Stimulated activated naive CD8-positive, alpha-beta T cell treated with anti-CD3 and anti-CD28 coated beads, Interleukin-15, amount 100 ng/mL, for 72 hours (primary cell): ENCODE measurements at places on chromosomes 6 and 20.
A peak's percentile ranks its signal among the peaks of the same experiment; 100 is the strongest.

GRCh38 chr20:62065674-62066338 is at the start of gene TAF4:
Gene TAF4 (minus strand): TSS chr20:62065881. CDS start chr20:62065810, 71 bp downstream.
- DNase-seq: peak; percentile 81

DNA sequence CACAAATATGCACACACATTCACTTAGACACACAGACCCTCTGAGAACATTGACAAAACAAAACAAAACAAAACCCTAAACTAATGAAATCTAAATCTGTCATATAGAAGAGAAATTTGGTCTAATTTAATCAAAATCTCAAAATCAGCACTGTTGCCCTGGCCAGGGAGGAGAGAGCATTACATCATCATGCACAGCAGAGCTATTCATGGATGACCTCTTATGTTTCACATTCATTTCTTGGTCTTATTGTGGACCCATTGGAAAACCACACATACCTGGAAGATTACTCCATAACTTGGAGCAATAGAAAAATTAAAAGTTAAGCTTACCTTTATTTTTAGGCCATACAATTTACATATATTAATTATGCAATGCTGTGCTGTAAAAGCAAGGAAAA is 1223.6 kb upstream of the GJE1 start:
- DNase-seq: no peak

- DNase-seq: no peak
Observed at GRCh38 chr6:2658788-2659187, 91.9 kb downstream of the MYLK4 start.

DNA sequence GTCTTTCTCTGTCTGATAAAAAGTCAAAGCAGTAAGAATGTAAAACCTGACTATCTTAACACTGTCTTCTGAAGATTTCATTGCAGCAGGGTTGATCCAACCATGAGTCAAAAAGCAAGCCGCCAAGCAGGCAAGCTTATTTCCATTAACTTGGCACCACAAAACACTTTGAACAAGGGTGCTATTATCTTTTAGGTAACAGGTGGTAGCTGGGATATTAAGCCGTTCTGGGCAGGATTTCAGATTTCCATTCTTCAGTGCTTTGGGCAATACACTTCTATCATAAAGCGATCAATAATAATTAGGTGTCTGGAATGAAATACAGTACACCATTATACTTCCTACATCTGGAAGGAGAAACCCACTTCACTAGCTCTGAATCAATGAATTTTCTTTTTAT is 181.9 kb downstream of the TBC1D7 start:
- no peak for DNase-seq

GRCh38 chr20:54933212-54933904 is 458.0 kb downstream of the DOK5 start:
- DNase-seq: no peak

DNA sequence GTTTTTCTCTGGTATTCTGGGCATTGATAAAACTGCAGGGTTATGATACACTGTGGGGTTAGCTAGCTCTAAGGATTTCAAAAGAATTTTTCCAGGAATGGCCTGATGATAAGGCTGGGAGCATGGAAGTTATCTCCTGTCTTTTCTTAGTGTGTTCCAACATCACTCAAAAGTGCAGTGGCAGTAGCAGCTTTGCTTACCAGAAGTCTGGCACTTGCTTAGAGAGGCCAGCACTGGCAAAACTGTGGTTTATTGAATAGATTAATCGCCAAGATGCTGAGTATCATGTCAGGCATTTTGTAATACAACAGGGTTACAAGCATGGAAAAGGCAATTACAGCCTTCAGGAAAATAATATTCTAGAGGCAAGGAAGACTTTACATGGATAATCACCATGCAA is 719.5 kb upstream of the GJE1 start:
- no peak for DNase-seq

- no peak for DNase-seq
Observed at GRCh38 chr6:135557582-135557981, 60.0 kb upstream of the AHI1 start.

- DNase-seq: no peak
Observed at GRCh38 chr6:4979426-4979825, 24.4 kb downstream of the RPP40 start.

- DNase-seq: peak; percentile 64
Observed at GRCh38 chr20:32509639-32510066, 75.5 kb downstream of the NOL4L start.

DNA sequence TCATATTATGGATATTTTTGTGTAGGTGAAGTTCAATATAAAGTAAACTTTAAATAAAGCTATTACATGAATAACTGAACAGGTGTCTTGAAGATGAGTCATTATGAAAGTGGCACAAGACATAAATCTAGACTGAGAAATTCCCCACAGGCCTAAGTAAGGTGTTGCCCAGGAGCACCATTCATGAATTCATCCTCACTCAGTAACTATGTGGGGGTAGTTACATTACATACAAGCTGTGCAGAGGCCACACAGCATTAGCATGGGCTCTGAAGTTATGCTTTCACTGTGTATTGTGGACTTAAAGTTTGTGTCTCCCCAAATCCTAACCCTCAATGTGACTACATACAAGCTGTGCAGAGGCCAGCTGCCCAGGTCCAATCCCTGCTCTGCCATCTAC is 65.9 kb downstream of the BCAS1 start:
- DNase-seq: peak; percentile 24

DNA sequence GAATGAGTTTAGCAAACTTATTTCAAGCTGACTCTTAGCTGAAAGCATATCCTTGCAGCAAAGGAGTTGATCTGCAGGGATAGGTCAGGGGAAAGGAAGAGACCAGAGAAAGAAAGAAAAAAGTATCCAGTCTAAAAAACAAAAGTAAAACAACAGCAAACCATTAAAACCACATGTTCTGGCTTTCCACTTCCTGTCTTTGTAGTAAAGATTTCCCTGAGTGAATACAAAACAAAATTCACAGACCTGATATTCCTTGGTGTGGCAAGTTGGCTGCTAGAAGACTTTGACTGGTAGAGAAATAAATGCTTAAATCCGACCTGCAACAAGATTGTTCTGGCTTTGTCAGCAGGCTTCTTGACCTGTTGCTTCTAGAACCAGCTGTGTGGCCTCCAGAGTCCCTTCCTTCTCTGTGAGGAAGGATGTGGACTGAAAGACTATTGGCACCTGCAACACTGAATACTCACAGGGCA is 23.4 kb upstream of the MCM3 start:
- DNase-seq: no peak

DNA sequence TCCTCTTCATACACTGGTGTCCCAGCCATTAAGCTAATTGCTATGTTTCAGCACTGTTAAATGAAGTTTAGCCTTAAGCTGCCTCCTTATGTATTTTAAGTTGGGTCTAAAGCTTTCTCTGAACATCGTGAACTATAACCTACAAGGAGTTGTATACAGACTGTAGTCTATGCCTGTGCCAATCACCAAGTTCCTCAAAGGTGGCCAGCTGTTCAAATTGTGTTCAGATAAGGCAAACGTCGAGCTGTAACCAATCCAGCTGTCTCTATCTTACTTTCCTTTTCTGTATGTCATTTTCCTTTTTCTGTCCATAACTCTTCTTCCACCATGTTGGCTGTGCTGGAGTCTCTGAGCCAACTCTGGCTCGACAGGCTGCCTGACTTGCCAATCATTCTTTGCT is 199.6 kb downstream of the OGFRL1 start:
- no peak for DNase-seq
